ENCODE measurements at places on chromosomes 4 and X.

DNA sequence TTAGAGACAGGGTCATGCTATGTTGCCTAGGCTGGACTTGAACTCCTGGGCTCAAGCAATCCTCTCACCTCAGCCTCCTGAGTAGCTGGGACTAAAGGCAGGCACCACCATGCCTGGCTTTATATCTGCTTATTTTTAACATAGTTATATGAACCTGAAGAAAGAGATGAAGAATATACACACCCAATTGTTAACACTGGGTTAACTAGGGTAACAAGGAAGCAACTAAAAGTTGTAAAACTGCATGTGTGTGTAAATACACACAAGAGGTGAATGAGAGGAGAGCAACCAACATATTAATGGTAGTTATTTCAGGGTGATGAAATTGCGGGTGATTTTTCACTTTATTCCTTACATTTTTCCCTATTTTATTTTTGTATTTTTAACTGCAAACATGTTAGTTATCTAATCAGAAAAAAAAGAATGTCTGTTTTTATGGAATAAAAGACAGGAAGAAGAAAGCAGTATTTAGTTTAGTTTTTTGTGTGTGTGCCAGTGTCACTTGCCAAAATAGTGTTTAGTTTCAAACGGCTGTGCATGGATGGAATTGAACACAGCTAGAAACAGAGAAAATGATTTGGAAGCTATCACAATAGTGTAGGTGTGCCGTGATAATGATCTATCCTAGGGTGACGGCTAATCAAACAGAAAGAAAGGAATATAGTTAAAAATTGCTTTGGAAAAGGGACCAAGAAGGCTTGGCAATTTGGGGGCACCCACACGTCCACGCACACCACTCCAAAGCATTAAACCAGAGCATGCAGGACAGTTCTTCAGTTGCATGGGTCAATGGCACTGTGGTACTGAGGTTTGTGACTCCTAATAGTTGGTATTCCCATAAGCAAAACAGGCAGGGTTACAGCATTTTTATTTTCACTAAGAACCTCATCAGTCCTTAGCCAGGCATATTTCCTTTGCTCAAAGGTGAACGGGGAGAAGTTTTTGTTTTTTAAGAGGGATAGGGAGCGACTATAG, 89.1 kb upstream of the KLHL13 start:
- no peak for DNase-seq

DNA sequence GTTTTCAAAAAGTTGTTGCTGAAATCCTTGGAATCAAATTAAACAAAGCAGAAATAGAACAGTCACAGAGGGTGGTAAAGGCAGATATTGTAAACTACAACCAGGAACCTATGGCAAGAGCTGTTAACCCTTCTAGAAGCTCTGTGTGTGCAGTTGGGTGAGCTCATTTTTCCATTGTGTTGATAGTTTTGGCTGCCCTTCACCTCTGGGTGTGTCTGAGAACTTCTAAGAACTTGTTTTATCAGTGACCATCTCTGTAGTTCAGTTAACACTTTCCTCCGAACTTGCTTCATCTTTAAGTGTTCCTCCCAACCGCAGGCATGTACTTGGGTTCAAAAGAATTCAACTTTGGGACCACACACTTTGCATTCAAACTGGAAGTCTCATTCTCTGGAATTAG, 32.7 kb downstream of the RBMX start:
- no peak for DNase-seq

DNA sequence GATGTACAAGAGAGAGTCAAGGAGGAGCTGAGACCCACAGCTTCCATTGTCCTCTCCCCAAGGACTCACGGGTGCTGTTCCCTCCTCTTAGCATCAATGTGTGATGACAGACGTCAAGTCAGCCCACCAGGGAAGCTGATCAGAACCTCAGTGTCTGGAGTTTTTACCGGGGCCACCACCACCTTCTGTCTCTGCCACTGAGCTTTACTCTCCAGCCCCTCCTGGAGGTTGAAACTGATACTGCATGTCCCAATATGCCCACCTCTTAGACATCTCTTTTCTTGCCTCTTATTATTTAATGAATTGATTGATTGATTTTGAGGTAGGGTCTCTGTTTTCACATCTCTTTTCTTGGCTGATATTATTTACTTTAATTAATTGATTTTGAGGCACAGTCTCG, 10.3 kb upstream of the AKAP17A start:
- DNase-seq, result no peak

DNA sequence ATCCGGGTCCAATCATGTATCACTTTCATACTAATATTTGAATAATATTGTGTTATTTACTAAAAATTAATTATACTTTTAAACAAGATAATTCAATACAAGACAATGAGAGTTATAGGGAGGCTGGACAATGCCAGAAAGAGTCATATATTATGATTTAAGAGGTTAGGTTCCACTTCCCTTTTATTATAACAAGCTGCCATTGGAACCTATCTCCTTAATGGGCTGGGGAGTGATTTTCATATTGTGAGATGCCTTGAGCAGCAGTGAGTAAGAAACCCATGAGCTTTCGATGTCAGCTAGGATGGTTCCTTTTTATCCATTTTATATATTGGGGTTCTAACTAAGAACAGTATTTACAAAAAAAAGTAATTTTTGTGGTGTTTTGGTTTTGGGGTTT, 91.8 kb downstream of the MAB21L2 start:
- no peak for DNase-seq

- DNase-seq, result no peak
These were observed 31.3 kb downstream of the CRLF2 start for GRCh38 chrX:1181170-1181569.

DNA sequence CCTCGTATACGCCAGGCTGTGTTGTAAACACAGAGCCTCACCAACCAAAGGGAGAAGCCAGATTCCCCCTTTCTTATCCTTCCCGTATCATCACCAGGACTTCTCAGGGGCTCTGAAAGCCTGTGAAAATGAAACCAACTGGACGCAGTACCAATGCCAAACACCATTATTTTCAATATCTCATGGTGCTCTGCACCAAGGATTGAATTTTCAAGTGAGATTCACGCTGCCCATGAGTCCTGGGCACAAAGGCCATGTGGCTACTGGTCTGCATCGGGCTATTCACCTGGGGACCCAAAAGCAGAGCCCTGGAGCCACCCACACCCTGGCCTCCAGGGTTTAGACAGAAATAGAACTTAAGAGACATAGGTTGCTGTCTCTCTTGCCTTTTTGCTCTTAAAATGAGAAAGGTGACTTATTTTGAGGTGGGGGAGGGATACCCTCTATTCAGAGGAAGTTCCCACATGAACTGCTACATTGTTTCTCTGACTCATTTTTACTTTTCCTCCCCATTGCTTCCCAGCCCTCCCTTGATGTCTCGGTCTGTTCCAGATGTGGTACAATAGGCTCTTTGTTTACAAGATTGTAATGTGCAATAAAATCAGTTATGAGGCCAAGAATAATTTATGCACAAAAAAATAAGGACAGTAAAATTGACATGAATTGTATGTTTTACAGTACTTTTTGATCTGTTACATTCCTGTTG, 55.4 kb downstream of the MAML3 start:
- no peak for DNase-seq

DNA sequence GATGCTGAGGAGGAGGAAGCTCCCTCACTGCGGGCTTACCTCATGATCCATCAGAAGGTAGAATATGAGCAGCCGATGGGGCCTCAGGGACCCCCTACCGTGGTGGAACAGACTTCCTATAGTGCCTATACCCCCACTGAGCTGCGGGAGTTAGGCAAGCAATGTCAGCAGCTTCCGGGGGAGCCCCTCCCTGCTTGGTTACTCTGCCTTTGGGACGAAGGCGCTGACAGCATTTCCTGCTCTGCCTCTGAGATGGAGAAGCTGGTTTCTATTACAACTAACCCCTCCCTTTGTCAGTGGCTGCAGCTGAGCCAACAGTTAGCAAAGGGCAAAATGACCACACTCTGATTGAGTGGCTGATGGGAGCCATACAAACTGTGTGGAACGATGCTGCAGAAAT, 430.7 kb downstream of the IDS start:
- no peak for DNase-seq

DNA sequence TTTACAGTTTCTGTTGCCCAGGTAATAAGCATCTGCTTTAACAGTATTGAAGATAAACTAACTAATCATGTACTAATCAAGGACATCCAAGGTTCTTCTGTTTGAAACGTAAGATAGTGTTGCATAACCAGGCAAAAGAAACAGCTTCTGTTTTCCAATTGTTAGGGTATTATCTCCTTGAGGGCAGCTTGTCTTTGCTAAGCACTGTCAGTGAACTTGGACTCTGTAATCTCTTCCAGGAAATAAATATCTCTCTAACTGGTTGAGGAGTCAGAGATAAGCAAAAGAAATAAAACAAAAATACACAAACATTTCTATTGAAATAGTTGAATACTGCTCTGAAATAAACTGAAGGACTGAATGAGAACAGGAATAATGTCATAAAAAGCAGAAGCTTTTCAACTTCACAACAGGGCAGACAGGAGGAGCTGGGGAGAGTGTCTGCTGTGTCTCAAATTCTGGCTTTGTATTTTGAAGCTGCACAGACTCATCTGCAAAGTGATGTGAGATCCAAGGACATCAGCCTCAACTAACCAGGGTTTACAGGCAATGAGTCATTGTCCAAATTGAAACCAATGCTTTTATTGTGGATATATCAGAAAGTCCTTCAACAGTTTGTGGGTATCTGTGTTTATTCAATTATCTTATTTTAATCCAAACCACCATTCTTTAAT, 1253.0 kb upstream of the PCDH7 start:
- no peak for DNase-seq

DNA sequence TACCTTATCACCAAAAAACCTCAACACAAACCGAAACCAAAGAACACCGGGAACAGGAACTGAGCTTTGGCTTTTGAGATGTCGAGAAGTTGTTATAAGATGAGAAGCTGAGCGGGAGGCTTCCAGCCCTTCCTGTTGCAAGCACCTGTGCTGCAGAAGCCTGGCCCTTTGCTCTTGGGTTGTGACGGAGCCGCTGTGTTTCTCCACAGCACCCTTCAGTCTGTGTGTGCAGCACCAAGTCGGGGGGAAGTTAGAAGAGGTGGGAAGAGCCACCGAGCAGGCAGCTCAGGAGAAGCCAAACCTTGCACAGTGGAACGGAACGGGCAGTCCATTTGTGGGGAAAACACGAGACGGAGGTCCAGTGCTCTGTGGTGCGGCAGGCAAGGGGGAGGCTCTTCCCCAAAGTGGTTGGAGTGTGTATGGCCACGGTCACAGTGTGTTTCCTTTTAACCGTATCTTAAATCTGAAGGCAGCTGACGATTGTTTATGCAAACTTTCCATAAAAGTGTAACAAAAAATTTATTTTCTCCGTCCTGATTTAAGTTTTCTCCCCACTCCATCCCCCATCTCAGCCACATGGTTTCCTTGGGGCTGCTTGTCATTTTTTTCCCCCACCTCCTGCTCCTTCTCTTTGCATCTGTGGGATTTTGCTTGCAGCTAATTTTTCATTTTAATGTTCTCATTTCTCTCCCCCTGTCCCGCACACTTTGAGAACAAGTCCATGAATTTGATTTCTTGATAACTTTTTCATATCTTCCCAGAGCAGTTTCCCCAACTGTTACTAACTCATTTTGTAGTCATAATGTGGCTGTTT, 123.7 kb downstream of the STOX2 start:
- no peak for DNase-seq

GRCh38 chr4:112099701-112100297, 45.5 kb upstream of the FAM241A start:
- peak; percentile 22 for DNase-seq

GRCh38 chr4:1569461-1570151, 114.5 kb downstream of the FAM53A start:
- no peak for DNase-seq

GRCh38 chr4:109574443-109574850, 14.4 kb downstream of the MCUB start:
- DNase-seq, result no peak

DNA sequence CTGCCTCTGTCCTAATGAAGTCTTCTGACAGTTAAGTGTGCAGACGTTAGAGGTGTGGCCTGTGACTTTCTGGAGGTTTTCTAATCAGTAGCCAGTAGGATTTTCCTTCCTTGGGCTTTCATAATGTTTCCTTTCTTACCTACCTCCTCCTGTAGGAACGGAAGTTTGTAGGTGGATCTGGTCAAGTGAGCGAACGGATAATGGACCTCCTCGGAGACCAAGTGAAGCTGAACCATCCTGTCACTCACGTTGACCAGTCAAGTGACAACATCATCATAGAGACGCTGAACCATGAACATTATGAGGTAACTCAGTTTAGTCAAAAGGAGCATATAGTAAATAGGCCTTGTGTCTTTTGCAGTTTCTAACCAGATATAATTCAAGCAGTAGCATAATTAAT, 75.0 kb downstream of the MAOA start:
- DNase-seq, result no peak

DNA sequence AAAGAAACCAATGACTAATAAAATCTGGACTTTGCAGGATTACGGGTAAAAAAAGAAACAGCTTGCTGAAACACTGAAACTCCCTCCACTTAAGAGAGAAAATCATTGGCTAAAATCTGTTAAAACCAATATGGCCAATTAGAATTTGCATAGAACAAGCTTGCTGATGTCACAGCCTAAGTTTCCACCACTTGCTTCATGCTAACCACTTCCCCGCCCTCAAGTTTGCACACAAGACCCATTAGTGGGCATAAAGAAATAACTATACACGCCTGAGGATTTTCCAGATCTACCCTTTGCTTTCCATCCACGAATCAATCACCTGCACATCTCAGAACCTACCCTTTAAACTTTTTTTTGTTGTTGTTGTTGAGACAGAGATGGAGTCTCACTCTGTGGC, 42.7 kb upstream of the PHEX start:
- no peak for DNase-seq

- DNase-seq, result no peak
These were observed 32.8 kb downstream of the FHDC1 start for GRCh38 chr4:152968806-152969394.

DNA sequence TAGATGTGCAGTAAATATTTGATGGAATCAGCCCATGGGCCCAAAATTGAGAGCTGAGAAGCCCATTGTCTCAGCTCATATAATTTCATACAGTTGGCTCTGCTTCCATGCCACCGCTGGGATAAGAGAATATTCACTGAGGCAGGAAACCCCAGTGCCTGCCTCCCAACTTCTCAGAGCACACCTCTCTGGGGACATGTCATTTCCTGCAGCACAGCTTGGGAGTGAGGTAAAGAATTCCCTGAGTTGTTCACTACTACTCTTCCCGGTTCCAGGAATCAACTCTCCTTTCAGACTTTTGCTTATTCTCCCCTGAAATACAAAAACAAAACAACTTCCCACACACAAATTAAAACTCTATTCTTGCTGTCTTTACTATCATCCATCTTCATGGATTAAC, 389.3 kb downstream of the MAPK10 start:
- no peak for DNase-seq

DNA sequence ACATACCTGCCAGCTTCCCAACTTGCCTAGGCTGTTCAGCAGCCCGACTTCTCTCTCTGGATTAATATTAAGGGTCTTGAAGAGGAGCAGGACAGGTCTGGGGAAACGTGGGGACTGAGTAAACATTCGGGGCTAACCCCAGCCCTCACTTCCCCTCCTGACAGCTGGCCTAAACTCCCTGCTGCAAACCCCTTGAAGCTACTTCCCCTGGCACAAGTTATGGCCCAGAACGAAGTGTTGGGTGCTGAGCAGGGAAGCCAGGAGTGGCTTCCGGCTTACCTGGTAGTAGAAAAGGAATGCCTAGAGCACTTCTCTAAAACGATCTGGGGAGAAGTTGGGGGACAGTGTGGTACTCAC, 200.0 kb downstream of the BCOR start:
- DNase-seq, result no peak

Measured in HS-5 (cell line).